ENCODE measurements at places on chromosomes 5 and 9.

DNA sequence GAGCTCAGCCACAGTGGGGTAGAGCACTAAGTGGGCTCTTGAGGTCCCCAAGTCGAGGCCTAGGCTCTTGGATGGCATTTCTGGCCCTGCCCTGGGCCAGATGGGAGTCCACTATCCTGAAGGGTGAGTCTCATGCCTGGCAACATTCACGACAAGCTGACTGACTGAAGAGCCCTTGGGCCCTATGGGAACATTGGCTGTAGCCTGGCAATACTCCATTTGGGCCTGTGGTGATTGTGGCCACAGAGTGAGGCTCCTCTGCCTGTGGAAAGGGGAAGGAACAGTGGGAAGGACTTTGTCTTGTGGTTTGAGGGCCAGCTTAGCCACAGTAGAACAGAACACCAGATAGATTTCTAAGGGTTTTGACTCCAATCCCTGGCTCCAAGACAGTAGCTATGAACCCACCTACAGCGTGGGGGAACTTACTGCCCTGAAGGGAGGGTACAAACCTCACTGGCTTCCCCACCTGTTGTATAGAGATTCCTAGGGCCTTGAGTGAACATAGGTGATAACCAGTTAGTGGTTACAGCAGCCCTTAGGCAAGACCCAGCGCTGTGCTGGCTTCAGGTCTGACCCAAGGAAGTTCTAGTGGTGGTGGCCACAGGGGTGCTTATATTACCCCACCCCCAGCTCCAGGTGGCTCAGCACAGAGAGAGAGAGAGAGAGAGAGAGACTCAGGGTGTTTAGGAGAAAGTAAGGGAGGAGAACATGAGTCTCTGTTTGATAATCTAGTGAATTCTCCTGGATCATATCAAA lies 72.4 kb downstream of the KIAA0825 start:
- ATAC-seq = no peak

DNA sequence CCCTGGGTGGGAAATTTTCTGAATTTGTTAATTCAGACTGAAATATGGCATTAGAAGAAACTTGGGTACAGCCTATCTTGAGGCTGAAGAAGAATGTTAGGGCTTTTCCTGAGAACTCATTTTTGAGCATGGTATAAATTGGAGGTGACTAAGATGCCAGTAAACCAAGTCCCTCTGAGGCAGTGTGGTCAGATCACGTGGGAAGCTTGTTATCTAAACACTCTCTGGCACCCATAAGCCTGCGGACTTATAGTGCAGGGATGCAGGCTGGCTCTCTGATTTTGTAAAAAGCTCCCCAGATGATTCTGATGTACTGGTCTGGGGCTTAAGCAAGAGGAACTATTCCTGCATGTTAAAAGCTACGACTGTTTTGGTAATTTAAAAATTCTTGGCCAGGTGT lies 34.3 kb downstream of the MTMR12 start:
- peak; percentile 64 for ATAC-seq

DNA sequence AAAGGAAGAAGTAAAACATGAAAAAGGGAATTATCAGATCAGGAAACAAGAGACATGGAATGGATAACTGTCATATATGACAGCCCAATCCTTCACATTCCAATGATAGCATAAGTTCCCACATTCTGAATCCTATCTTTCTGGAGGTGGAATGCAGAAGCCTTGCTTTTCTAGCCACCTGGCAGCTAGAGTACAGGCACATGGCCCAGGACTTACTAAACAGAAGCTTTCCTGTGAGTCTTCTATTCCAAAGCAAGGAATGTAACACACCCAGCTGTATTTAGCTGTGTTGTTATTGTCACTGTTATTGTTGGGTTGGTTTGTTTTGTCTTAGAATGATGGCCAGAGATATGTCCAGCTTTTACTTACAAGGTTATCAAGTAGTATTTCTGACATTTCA lies 780.5 kb upstream of the ZNF608 start:
- ATAC-seq = no peak

- ATAC-seq = peak; percentile 68
These were observed 25.5 kb downstream of the GOLM1 start for GRCh38 chr9:86073839-86074238.

Measured in activated T-helper 17 cell treated with anti-CD3 and anti-CD28 coated beads, Interleukin-2, amount 50 U/mL, for 72 hours (primary cell).